ENCODE measurements at places on chromosomes 3 and 15.

DNA sequence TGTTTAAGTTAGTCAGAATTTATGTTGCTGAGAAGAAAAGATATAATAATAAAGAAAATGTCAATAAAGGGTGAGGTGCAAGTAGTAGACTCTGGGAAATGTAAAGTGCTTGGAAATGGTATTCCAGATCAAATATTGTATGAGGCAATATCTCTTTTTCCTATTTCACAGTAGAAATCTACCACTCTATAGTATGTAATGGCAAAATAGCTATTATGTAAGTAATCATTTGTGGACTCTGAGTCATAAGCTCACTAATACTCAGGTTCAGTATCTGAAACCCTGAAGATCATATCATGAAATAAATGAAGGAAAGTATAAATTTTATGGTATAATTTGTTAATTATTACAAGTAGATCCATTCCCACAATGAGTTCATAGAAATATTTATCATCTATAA is 322.1 kb downstream of the PYDC2 start:
- DNase-seq: no peak

DNA sequence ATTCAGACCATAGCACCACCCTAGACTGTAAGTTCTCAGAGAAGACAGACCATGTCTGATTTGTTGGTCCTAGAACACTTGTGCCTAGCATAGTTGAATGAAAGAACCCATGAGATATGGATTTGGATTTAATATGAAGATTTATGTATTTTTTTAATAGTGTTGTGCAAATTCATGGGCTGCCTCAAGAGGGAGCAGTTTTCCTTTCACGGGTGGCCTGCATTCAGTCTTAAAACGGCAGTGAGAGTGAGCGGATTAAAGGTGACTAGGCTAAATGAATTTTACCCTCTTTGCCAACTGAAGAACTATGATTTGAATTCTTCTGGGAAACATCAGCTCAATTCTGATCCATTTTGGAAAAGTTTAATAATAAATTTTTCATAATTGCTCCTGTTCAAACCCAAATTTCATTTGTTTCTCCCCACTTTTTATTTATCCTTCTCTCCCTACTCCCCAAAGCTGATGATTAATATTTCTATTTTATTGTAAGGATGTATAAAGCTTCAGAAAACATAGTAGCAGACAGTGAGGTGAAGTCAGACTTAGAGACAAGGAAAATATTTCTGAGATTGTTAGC is 67.3 kb downstream of the MORC1 start:
- DNase-seq: peak; percentile 21

DNA sequence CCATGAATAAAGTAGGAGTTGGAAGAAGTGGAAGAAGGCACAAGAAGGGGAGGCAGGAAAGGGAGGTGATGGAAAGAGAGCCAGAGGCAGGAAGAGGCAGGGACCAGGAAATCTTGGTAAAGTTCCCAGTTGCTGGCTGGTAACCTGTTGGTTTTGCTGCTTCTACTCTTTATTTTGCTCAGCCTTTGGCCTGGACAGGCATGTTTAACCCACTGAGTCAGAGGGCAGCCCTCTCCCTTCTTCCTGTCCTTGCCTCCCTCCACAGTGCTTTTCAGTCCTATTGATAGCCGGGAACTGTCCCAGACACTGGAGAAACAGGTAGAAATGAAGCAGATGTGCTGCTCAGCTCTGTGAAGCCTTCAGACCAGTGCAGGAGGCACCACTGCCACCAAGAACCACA is 43.4 kb upstream of the APEH start:
- no peak for DNase-seq

- DNase-seq: no peak
Measured at GRCh38 chr3:10333349-10333650, 12.4 kb upstream of the SEC13 start.

DNA sequence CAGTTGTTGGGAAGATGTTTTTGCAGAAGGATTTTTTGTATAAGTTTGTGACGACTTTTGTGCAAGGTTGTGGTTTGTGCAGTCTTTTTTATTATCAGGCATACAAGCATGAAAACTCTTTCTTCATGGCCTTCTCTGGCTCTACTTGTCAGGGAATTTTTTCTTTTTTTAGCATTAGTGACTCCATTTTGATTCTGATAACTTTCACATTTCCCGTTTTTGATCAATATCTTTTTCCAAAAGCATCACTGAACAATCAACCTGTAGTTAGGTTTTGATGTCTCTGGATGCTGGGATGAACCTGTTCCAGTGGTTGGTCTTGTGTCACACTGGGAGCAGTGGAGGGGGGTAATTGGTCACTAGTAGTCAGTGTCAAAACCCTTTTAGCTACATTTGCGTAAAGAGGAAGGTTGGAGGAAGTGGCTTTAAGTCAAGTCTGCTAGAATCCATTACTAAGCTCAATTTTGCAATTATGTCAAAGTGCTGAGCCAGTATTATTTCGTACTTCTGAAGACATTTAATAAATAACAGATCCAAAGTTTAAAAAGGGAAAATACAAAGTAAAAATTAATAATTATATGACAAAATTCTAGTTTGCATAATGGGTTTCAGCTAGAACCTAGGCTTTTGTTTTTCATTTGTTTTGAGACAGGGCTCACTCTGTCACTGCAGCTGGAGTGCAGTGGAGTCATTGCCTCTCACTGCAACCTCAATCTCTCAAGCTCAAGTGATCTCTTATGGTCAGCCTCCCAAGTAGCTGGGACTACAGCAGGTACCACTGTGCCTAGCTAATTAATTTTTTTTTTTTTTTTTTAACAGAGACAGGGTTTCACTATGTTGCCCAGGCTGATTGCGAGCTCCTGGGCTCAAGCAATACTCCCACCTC is 18.8 kb upstream of the CFAP161 start:
- no peak for DNase-seq

DNA sequence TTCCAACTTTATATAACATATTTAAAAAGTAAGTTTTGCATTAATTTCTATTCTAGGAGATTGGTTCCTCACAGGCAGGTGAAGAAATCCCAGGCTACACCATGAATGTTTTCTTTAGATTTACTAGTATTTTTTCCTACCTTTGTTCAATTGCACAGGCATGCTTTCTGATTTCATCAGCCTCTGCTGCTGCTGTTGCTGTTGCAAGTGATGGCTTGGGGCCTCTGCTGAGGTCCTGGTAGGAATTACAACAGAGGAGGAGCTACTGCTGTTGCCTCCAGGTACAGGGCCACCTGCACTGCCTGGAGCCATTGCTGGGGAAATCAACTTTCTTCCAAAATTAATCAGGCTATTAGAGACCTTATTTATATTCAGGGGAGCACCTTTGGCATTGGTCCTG is 353.3 kb downstream of the PLCL2 start:
- no peak for DNase-seq

GRCh38 chr3:136277115-136277514 is 27.0 kb downstream of the PCCB start:
- no peak for DNase-seq

- no peak for DNase-seq
Measured at GRCh38 chr3:33664195-33664594, 53.9 kb downstream of the CLASP2 start.

GRCh38 chr3:18079739-18080138 is 337.3 kb upstream of the TBC1D5 start:
- DNase-seq: no peak

DNA sequence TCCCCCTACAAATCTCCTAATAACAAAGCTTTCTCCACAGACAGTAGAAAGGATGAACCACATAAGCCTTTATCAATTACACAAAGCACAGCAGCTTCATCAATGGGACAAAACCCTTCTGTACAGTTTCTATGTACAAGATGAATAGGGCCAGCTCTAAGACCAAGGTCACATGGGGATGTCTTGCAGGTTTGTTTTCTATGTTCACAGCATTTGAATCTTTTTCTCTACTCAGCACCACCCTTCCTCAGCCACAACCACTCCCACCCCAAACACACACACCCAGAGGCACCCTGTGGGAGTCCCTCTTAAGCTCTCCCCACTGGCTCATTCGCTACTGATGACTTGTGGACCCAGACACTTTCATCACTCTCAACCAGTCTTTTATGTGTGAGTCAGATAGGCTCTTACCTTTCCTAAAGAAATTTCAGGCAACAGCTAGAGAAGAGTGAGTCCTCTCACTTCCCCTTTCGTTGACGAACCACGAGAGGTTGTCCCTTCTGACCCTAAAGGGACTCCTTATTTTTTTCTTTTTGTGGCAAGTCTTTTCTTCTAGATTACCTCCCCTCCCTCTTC is 57.9 kb downstream of the ARHGAP31 start:
- DNase-seq: peak; percentile 6

GRCh38 chr15:82064824-82065223 is 19.0 kb upstream of the MEX3B start:
- no peak for DNase-seq

- no peak for DNase-seq
Measured at GRCh38 chr3:194872669-194872977, 186.9 kb downstream of the FAM43A start.

DNA sequence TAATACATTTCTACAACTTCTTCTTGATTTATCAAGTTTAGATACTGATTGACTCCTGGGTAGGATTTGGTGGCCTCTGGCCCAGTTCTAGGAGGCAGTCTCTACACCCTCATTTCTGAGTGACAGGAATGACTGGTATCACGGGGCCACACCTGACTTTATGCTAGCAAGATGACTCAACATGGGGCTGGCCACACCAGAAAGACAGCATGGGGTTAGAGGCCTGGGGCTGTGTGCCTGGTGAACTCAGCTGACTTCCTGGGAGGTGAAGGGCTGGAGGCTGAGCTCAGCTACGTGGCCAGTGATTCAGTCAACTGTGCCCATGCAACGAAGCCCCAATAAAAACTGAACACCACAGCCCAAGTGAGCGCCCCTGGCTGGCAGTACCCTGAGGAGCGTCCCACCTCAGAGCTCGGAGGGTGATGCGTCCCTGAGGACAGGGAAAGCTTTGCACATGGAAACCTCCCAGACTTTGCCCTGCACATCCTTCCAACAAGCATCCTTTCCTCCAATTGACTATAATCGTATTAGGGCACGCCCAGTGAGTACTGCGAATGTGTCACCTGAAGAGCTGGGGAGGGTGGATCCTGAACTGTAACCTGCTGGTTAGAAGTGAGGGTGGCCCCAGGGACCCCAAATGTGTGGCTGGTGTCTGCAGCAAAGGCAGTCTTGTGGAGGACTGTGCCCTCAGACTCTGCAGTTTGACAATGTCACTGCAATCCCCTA is 57.2 kb downstream of the NIPA2 start:
- DNase-seq: peak; percentile 82

DNA sequence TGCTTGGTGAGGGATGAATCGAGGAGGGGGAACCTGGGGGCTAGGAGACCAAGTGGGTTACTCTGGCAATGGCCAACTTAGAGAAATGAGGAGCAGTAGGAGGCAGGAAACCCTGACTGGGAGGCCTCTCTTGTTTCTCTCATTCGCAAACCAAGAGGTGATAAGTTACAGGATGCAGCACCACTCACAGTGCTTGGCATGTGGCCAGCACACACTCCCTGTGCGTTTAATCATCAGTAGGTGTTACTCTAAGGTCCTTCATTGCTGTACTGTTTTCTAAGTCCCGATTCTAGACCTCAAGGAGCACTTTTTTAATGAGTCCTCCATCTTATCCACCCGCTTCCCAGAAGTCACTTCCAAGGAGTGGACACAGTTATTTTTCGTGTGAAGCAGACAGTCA is 314.1 kb upstream of the TRIM42 start:
- no peak for DNase-seq

DNA sequence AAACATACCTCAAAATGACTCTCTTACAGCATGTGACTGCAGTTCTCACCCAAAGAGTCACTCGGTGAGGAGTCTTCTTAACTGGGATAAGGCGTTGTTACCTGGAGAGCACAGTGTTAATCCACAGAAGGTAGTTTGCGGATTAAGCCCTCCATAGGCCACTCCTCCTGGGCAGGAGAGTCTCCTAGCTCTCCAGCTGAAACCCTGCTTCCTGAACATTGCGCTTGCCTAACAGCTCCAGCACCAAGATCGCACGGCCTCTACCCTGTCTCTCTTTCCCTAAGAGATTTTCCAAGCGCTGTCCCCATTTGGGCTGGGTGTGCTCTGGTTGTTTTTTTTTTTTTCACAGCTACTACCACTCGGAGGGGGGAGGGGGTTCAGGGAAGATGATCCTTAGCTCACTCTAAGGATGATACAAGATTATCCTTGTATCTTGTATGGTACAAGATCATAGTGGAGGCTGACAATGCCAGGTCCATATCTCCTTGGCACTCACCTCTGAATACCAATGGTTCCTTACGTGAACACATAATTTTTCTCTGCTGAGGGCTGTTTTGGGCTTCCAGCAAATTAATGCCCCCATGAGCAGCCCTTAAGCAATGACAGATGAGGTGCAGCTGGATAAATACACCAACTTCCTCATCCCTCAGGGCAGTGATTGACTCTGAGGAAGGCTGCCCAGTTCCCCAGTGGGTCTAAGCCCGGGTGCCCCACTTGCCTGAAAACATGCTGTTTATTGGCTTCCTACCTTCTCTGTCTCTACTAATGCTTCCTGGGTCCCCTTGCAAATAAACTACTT is 185.2 kb upstream of the TSC22D2 start:
- DNase-seq: no peak

DNA sequence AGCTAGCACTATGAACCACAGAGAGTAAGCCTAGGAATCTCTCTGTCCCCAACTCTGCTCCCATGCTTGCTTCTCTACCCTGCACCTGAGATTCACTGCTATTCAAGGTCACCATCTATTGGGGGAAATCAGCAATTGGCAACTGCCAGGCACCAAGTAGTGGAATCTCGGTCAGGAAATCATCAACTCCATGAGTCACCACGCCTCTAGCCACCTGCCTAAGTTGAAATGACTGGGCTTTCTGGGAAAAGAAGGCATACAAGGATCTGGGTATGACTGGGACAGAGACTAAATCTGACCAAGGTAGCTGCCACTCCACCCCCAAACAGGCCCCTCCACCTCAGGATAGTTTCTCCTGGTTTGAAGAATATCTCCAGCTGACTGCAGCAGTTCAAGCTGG is 464.1 kb upstream of the CBLB start:
- peak; percentile 95 for DNase-seq

DNA sequence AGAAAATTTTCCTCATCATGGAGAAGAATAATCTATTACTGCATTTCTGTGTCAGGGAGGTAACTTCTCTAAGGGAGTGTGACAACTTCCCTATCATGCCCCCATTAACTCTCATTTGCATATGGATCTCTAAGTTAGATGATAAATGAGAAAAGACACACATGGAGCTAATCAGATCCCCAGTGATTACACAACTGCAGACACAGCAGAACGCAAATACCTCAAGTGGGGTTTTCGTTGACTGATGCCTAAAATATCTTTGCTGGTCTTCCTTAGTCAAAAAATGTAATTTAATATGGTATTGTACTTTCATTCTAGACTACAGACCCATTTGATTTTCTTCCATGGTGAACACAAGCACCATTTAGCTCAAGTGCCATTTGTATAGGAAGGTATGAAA is 630.5 kb downstream of the TBL1XR1 start:
- DNase-seq: no peak

GRCh38 chr3:21662403-21662802 is 88.6 kb downstream of the ZNF385D start:
- DNase-seq: no peak
